Myocyte (in vitro differentiated cells): ENCODE measurements at places on chromosomes 3 and 15. TPM values are rescaled to one million over a fixed set of nuclear protein-coding genes. Genes with fewer than 3 reads are reported as not detected.
A peak's percentile ranks its signal among the peaks of the same experiment; 100 is the strongest.

The PLA2G4B gene
- total RNA-seq, result 2.0 and 4.1 TPM in 2 replicates

The GADL1 gene
- total RNA-seq, result 2.1 and 2.6 TPM in 2 replicates

The SLC15A2 gene
- 0.26 and 0.51 TPM in 2 replicates for total RNA-seq

The KBTBD8 gene
- total RNA-seq, result 4.3 and 6.8 TPM in 2 replicates

The WDR82 gene
- 49.5 and 58.6 TPM in 2 replicates for total RNA-seq

The NEK11 gene
- 6.1 and 9.6 TPM in 2 replicates for total RNA-seq

The GOLGA6B gene
- 0.21 TPM in 1 of 2 replicates, not detected in the other for total RNA-seq

DNA sequence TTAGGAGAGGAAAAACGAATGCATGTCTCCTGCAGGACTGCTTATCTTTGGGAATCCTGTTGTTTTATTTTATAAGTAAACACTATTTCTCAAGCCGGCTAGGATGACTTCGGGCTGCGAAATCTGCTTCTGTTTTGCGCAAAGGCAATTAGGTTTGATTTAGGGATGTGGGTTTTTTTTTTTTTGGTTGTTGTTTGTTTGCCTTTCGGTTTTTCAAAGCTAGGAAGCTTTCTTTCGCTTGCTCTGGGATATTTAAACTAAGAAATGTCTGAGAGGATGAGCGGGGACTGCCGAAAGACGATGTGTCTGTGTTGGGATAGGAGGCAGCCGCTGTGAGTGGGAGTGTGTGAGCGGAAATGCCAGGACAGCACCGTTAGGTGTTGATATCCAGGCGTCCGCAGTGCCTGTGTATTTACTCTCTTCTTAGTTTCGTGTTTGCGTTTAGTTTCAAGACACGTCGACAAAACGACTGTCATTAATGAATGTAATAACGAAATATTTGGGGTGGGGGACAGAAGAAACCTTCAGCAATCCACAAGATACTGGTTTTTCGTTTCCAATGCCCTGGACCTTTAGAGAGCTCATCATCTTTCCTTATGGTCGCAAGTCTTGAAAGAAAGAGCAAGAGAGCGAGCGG, 604 bp downstream of the ISL2 start:
- peak; percentile 57 for DNase-seq

- DNase-seq, result no peak
Observed at GRCh38 chr3:28590216-28590615, 241.6 kb upstream of the AZI2 start.

- DNase-seq, result no peak
Observed at GRCh38 chr3:4821975-4822374, 157.3 kb upstream of the BHLHE40 start.

DNA sequence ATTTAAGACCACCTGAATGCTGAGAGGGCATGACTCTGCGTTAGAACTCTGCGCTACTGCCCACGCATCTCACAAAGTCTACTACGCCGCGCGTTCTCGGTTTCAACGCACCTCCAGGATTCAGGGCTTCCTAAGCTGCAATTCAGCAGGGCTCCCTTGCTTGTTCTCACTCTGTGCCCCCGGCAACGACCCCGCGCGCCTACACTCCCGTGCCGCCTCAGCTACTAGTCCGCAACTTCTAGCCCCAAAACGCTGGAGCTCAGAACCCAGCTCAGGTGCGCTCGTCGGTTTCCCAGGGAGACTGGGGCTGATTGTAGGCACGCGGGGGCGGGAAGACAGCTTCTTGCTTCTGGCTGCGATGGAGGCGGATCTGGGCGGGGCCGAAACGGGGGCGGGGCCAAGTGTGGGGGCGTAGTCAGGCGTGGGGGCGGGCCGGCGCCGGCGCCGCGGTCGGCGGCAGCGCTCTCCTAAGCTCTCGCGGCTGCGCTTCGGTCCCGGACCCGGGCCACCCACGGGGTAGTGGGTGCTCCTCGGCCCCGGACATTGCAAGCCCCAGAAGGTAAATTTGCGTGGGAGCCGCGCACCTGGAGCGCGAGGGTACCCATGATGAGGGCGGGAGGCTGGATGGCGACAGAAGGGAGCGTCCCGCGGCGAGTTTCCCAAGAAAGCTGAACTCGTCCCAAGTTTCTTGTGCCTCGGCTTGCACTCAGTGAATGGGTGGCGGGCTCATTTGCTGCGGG, at the start of gene ARHGEF26:
TSS of gene ARHGEF26 (plus strand) at position 430 of the 740 bp plus-strand sequence. CDS start 603 bp downstream, outside the sequence.
- peak; percentile 63 for DNase-seq

- DNase-seq, result peak; percentile 81
Observed at GRCh38 chr15:70902107-70902506, 9.5 kb downstream of the LRRC49 start.

DNA sequence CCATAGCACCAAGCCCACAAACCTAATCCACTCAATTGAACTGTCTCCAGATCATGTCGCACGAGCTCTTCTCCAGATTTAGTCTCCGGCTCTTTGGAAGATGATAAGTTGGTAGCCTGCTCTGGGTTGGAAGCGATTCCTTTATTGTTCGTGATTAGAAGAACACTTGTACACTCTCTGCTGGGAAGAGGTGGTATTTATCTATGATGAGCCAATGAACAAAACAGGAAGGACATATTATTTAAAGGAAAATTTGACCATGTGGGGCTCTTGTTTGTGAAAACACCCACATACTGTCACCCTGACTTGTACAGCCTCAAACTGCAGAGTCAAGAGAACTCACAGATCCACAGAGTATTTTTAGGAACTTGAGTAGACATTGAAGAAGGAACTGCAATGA, 54.4 kb downstream of the MYZAP start:
- DNase-seq, result no peak

GRCh38 chr3:150022381-150023238, 51.9 kb upstream of the PFN2 start:
- DNase-seq, result peak; percentile 62

DNA sequence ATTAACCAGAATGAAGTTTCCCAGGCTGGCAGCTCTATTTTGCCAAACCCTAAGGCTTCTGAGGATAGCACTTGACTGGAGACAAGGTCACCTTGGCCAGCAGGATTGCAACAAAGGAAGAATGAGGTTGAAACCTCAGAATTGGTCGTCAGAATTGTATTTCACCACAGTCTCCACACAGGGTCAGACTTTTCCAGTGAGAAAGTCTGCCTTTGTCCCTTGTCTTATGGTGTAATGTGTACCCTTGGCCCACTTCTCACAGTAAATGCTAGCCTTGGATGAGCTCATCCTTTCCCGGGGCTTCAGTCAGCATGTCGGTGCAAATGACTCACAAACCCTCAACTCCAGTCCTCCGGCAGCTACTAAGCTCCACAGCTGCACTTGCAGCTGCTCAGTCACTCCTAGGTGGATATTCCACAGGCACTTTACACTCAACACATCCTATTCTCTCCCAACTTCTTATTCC, 19.7 kb downstream of the SSR3 start:
- DNase-seq, result peak; percentile 99

- DNase-seq, result peak; percentile 96
Observed at GRCh38 chr3:171284308-171285075, 175.7 kb downstream of the TNIK start.

DNA sequence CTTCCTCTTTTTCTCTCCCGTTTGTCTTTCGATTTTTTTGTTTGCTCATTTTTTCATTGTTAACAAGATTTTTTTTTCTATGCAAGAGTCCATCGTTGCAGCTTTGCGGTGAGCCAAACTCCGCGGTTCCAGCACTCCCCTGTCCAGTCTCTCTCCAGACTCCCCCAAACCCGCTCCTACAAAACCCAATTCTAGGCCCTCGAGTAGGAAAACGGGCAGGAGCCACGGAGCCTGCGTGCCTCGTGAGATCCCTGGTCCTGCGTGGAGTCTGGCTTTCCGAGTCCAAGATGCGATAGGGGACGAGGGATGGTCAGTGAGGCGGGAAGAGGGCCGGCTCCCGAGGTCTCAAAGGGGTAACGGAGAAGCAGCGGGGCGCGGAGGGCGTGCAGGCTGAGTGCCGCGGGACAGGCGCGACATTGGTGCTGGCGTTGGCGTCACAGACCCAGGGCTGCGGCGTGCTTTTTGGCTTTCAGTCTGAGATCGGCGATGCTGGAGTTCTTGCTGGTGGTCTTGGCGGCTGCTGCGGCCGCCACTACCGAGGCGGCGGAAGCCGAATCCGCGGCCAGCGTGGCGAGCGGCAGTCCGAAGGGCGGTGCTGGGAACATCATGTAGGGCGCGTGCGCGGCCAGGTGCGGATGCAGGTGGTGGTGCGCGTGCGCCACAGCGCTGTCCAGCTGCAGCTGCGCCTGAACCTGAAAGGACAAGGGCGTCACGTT, 8.5 kb downstream of the SHOX2 start:
- peak; percentile 58 for DNase-seq

- no peak for DNase-seq
Observed at GRCh38 chr15:45703670-45704328, 69.0 kb downstream of the SQOR start.

DNA sequence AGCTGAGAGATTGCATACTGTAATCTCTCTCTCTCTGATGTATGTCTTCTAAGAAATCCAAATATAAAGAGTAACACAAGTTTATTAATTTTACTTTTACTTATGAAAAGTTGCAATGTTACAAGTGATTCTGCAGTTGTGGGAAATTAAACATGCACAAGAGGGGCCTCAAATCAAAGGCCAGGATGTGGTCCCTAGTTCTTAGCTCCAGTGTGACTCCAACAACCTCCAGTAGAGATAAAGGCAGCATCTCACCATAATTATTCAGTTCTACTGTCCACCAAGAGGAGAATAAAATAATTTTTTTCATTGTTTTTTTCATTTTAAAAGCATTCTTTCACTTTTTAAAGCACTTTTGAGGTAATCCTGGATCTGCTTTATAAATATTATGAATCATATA, 223.3 kb downstream of the RAP2B start:
- no peak for DNase-seq

- peak; percentile 76 for DNase-seq
Observed at GRCh38 chr3:65262548-65262947, 574.7 kb upstream of the ADAMTS9 start.

DNA sequence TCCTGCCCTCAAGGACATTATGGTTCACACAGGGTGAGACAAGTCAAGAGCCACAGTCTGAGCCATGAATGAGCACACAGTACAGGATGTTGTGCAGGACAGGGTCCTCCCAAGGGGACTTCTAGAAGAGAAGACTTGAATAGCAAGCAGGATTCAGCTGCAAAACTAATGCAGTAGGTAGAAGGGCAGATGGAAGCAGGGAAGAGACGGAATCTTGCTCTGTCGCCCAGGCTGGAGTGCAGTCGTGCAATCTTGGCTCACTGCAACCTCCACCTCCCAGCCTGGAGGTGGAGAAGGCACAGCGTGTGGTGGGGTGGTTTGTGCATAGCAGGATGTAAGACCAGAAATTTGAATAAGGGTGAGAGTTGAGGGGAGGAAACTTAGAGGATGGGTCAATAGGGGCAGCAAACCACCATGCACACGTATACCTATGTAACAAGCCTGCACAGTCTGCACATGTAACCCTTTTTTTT, 8.0 kb downstream of the BCL2L10 start:
- DNase-seq, result no peak

GRCh38 chr3:194203482-194204041, 67.6 kb downstream of the HES1 start:
- no peak for DNase-seq

- peak; percentile 25 for DNase-seq
Observed at GRCh38 chr3:13189639-13190377, 116.6 kb upstream of the IQSEC1 start.

GRCh38 chr3:153319705-153320554, 157.9 kb downstream of the RAP2B start:
- DNase-seq, result no peak

- peak; percentile 70 for DNase-seq
Observed at GRCh38 chr3:179189759-179190158, 41.6 kb downstream of the PIK3CA start.

DNA sequence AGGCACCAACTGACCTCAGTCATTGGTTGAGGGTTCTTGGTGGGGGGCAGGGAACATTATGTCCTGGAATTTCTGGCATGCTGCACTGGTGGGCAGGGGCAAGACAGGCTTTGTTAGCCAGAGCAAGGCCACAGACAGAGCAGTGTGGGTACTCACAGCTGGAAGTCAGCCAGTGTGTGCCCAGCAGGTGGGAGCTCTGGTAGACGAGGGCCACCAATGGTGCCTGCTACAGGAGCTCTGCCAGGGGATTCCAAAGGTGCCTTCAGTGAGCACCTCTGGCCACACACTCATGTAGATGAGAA, 31.3 kb downstream of the CYP8B1 start:
- DNase-seq, result peak; percentile 58

GRCh38 chr15:62325597-62325996, 160.5 kb upstream of the C2CD4B start:
- no peak for DNase-seq
